Spinal cord (tissue), 10 donors: ENCODE measurements at places on chromosomes 6 and 20. TPM values are rescaled to one million over a fixed set of nuclear protein-coding genes. Genes with fewer than 3 reads are reported as not detected.

- no peaks in the 10 kb centered on the region for H3K27me3 ChIP-seq
- H3K4me1 ChIP-seq = no peaks in the 10 kb centered on the region
- H3K36me3 ChIP-seq = no peaks in the 10 kb centered on the region
- H3K27ac ChIP-seq = no peak overlapping the region
- DNase-seq = peak; percentile 61
These were observed 1371.5 kb downstream of the EPHA7 start for GRCh38 chr6:92047860-92048259.

DNA sequence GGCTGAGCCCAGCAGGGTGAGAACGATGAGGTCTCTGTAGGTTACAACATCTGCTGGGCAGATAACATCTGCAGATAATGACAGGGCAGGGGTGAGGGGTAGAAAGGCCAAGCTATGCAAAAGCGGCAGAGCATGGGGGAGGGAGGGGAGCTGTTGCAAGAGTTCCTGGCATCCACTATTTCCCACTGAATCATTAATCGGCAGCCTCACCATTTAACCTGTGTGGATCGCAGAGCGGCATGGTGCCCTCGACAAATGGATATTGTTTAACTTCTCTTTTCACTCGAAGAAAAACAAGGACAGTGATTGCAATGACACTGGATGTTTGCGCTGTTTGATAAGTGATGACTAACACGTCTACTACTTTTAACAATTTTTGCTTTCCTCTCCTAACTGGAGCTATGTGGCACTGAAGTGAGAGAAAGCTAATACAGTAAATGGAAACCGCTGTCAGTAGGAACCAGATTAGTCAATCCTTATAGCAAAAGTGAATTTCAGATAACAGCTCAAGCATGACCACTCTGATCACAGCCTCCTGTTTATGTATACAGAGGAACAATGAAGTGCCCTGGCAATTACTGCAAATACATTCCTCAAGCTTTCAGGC, 381.5 kb downstream of the TFAP2A start:
- no peak overlapping the region for H3K27ac ChIP-seq
- no peak overlapping the region for H3K4me3 ChIP-seq
- no peaks in the 10 kb centered on the region for H3K27me3 ChIP-seq
- no peak for DNase-seq

DNA sequence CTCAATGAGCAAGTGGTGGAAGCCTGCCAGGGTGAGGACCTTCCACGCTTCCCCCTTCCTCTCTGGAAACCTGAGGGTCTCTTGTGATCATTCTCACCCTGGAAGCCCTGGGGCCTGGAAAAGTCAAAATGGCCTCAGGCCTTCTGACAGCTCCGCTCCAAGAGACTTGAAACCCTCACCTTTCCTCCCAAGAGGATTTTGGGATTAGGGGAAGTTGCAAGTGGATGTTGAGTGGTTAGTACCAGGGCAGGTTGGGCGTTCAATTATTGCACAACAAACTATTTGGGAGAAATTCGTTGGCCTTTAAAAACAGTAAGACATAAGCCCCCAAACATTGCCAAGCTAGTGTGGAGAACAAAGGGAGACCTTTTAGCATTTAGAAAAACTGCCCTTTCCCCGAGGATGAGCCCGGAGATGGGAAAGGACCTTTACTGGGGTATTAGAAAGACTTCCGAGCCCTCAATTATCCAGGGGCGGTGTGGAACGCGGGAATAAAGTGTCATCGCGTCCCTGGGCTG, 4.7 kb downstream of the NKX2-2 start:
- peak overlapping the region; percentile 73 for H3K27ac ChIP-seq
- H3K36me3 ChIP-seq = peaks cover 18% of the 10 kb centered on the region
- peak overlapping the region; percentile 33 for H3K4me3 ChIP-seq
- no peak for DNase-seq
- peaks cover 89% of the 10 kb centered on the region for H3K27me3 ChIP-seq

- H3K4me3 ChIP-seq = no peak overlapping the region
- no peak for DNase-seq
- peaks cover 66% of the 10 kb centered on the region for H3K27me3 ChIP-seq
- peaks cover 4% of the 10 kb centered on the region for H3K4me1 ChIP-seq
- no peaks in the 10 kb centered on the region for H3K36me3 ChIP-seq
These were observed 9.8 kb downstream of the ULBP2 start for GRCh38 chr6:149951626-149952025.

- H3K27ac ChIP-seq = no peak overlapping the region
- H3K4me1 ChIP-seq = peaks cover 52% of the 10 kb centered on the region
- peaks cover 15% of the 10 kb centered on the region for H3K27me3 ChIP-seq
- H3K36me3 ChIP-seq = no peaks in the 10 kb centered on the region
- DNase-seq = no peak
These were observed 699 bp downstream of the PTPRT start for GRCh38 chr20:43188861-43189553.

DNA sequence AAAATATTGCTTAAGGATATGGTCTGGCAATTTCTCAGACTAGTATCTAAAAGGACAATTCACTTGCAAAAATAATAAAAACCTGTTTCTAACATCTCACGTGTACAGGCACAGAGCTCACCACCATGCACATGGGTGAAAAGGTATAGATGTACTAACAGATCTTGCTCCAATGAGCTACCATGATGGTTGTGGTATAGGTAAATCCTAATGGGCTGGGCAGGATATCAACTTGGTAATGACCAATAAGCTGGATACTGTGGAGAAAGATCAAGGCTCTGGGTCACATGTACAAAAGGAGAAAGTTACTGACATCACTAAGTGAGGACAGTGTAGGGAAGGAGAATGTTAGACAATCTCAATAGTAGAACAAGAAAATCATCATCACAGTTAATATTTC, 111.0 kb upstream of the NUP153 start:
- no peak overlapping the region for H3K4me3 ChIP-seq
- no peak overlapping the region for H3K27ac ChIP-seq
- H3K27me3 ChIP-seq = no peaks in the 10 kb centered on the region
- no peaks in the 10 kb centered on the region for H3K4me1 ChIP-seq
- peaks cover 21% of the 10 kb centered on the region for H3K36me3 ChIP-seq

DNA sequence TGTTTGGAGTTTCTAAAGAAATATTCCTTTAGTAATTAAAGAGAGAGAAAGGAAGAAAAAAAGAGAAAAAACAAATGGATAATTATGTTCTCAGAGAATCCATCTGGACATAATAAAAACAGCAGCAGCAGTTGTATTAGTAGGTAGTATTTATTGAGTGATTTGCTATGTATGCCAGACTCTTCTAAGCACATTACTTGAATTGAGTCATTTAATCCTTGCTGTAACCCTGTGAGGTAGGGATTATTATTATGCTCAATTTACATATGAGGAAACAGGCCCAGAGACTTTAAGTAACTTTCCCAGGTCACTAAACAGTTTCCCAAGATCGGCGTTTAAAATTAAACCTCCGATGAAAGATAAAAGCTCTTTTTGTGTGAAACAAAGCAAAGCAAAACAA, 238.8 kb downstream of the TSHZ2 start:
- no peak overlapping the region for H3K4me3 ChIP-seq
- no peaks in the 10 kb centered on the region for H3K4me1 ChIP-seq
- no peak for DNase-seq
- H3K27ac ChIP-seq = no peak overlapping the region

GRCh38 chr6:53937461-53937860, 142.7 kb downstream of the LRRC1 start:
- H3K27ac ChIP-seq = no peak overlapping the region
- H3K4me1 ChIP-seq = no peaks in the 10 kb centered on the region
- H3K36me3 ChIP-seq = no peaks in the 10 kb centered on the region
- no peak for DNase-seq
- no peaks in the 10 kb centered on the region for H3K27me3 ChIP-seq

DNA sequence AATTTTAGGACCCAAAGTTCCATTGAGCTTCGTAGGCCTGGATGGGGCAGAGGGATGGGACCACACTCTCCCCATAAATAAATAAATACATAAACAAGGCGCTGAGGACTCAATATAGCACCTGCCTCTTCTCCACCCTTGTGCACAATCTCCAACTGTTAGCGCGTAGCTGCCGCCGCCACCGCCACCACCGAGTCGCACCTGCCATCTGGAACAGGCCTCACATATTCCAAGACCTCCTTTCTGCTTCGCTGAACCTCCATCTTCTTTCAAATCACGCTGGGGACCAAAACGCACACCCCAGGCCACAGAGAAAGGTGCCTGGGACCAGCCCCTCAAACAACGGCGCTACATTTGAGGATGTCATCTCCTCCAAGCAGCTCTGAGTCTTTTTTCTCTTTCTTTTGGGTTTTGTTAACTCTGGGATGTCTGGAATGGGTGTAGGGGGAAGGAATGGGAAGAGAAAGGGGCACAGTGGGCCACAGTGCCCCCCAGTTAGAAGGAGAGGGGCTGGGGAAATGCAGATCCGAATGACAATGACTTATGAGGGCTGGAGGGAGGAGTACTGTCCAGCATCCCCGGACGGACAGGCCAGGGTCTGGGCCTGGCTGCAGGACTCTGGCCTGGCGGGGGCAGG, 49.7 kb downstream of the NOL4L start:
- H3K27me3 ChIP-seq = no peaks in the 10 kb centered on the region
- H3K4me1 ChIP-seq = peaks cover 52% of the 10 kb centered on the region
- H3K27ac ChIP-seq = no peak overlapping the region
- peak overlapping the region; percentile 27 for H3K4me3 ChIP-seq
- no peak for DNase-seq

- no peaks in the 10 kb centered on the region for H3K36me3 ChIP-seq
- H3K4me1 ChIP-seq = peaks cover 6% of the 10 kb centered on the region
- H3K27ac ChIP-seq = peak overlapping the region; percentile 78
- peak overlapping the region; percentile 70 for H3K4me3 ChIP-seq
- peak; percentile 84 for DNase-seq
- peaks cover 13% of the 10 kb centered on the region for H3K27me3 ChIP-seq
These were observed 6.2 kb upstream of the ZNF311 start for GRCh38 chr6:29011276-29011734.

DNA sequence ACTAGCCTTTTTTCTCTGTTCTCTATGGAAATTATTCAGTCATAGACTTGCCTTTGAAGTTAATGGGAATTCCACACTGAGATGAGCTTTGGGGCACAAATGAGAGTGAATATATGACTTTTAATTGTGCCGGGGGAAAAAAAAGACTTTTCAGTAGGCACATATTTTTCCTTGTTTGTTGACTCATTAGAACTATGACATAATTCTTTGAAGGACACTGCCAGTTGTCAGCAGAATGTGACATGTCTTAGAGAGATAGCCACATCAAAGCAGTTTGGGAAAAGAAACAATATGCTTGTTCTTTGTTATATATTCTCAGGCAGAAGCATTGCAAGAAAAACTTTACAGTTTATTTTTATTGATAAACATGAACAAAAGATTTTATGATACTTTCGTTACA, 138.3 kb downstream of the COL9A1 start:
- no peaks in the 10 kb centered on the region for H3K27me3 ChIP-seq
- H3K36me3 ChIP-seq = no peaks in the 10 kb centered on the region
- peak overlapping the region; percentile 40 for H3K27ac ChIP-seq
- no peak overlapping the region for H3K4me3 ChIP-seq
- H3K4me1 ChIP-seq = peaks cover 7% of the 10 kb centered on the region

TBX18 gene
- 32.8 TPM for total RNA-seq
